ENCODE measurements at places on chromosomes 5 and 9.

- H3K4me3 ChIP-seq: no peak overlapping the region
- no peak for DNase-seq
- no peak overlapping the region for H3K27ac ChIP-seq
- no peaks in the 10 kb centered on the region for H3K27me3 ChIP-seq
- H3K36me3 ChIP-seq: no peaks in the 10 kb centered on the region
These were observed 142.7 kb downstream of the PAX5 start for GRCh38 chr9:36891341-36891811.

DNA sequence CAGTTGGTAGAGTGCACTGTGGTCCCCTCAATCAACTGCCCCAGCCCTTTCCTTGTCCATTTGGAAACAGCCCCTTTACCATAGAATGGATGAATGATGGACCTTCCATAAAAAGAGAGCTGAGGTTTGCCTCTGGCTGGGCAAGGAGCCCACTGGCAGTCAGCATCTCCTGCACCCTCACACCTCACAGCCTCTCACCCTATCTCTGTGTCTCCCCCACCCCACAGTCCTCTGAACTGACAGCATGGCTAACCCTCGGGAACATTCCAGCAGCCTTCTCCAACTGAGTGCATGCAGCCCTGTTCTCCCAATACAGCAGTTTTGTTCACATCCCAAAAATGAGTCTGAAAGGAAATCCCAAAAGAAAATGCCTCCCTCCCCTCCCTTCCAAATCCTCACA lies 51.7 kb downstream of the RETREG1 start:
- no peak overlapping the region for H3K27ac ChIP-seq
- H3K27me3 ChIP-seq: no peaks in the 10 kb centered on the region
- no peaks in the 10 kb centered on the region for H3K4me1 ChIP-seq
- no peak overlapping the region for H3K4me3 ChIP-seq

DNA sequence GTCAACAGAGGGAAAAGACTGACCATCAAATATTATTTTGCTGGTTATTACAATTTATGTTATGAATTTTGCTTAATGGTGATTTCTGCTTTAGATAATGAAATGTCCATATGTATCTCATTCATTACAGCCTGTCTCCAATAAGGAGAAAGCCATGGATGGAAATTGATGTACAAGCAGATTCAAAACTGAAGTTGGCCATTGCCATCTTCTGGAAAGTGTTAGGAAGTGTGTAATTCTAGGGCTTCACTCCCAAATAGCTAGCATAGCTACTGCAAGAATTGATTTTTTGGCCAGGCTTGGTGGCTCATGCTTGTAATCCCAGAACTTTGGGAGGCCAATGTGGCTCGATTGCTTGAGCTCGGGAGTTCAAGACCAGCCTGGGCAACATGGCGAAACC lies 45.8 kb downstream of the DYNC2I2 start:
- H3K36me3 ChIP-seq: peaks cover 77% of the 10 kb centered on the region
- H3K4me1 ChIP-seq: no peaks in the 10 kb centered on the region
- no peak overlapping the region for H3K4me3 ChIP-seq
- no peak overlapping the region for H3K27ac ChIP-seq
- DNase-seq: no peak

GRCh38 chr9:26375448-26375847 lies 517.2 kb downstream of the CAAP1 start:
- no peaks in the 10 kb centered on the region for H3K27me3 ChIP-seq
- H3K4me1 ChIP-seq: no peaks in the 10 kb centered on the region
- H3K36me3 ChIP-seq: no peaks in the 10 kb centered on the region
- no peak for DNase-seq
- no peak overlapping the region for H3K4me3 ChIP-seq
- H3K27ac ChIP-seq: no peak overlapping the region

- peaks cover 3% of the 10 kb centered on the region for H3K4me1 ChIP-seq
- H3K27me3 ChIP-seq: no peaks in the 10 kb centered on the region
- DNase-seq: no peak
- H3K27ac ChIP-seq: no peak overlapping the region
- H3K36me3 ChIP-seq: no peaks in the 10 kb centered on the region
- H3K4me3 ChIP-seq: no peak overlapping the region
These were observed 349.1 kb downstream of the ZNF608 start for GRCh38 chr5:124397317-124397716.

DNA sequence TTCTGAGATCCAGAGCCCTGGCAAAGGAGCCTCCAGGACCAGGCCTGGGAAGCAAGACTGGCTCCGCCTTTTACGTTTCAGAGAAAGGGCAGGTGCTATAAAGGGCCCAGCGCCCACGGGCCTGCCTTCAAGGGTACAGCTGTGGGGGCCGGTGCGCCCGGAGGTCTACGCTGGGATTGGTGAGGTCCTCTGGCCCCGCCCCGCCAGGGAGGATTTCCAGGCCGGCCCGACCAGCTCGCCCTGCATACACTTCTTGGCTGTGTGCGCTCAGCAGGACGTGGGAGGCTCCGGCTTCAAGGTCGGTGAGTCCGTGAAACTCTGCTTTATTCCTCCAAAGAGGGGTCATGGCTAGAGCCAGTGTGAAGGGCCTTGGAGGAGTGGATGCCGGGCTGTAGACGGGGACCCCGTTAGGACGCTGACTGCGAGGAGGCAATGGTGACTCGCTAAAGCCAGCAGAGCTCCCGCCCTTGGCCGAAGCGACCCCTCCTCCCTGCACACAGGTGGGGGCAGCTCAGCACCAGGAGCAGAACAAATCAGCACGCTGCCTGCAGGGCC lies at the start of gene CKMT2:
CKMT2 (plus strand) TSS at position 243 of the 555 bp plus-strand sequence. CDS start 17,811 bp downstream, outside the sequence.
- no peaks in the 10 kb centered on the region for H3K36me3 ChIP-seq
- peak; percentile 93 for DNase-seq
- H3K4me1 ChIP-seq: peaks cover 6% of the 10 kb centered on the region
- H3K27me3 ChIP-seq: no peaks in the 10 kb centered on the region

DNA sequence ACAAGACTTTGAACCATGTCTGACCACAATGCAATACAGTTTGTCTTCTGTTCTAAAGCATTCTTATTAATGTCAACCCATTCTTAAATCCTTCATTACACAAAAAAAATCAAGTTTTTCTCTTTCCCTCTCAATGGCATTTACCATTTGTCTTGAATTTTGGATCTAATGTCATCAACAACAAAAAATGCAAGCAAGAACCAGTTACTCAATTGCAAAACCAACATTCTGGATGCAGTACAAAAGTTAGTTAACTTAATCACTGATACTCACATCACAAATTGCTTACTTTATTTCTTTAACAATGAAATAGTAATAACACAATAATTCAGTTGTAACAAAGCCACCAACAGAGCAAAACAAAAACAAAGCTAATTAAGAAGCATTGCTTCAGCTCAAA lies 6.0 kb downstream of the C9orf40 start:
- no peak for DNase-seq
- H3K4me3 ChIP-seq: no peak overlapping the region
- H3K27me3 ChIP-seq: no peaks in the 10 kb centered on the region
- no peak overlapping the region for H3K27ac ChIP-seq

- peak; percentile 65 for DNase-seq
- no peaks in the 10 kb centered on the region for H3K36me3 ChIP-seq
- H3K27me3 ChIP-seq: peaks cover 19% of the 10 kb centered on the region
- H3K4me1 ChIP-seq: peaks cover 16% of the 10 kb centered on the region
These were observed 754 bp downstream of the GFPT2 start for GRCh38 chr5:180352116-180353047.

- H3K36me3 ChIP-seq: no peaks in the 10 kb centered on the region
- H3K27ac ChIP-seq: no peak overlapping the region
- H3K4me3 ChIP-seq: no peak overlapping the region
- H3K4me1 ChIP-seq: no peaks in the 10 kb centered on the region
These were observed 6.7 kb downstream of the INIP start for GRCh38 chr9:112711050-112711689.

DNA sequence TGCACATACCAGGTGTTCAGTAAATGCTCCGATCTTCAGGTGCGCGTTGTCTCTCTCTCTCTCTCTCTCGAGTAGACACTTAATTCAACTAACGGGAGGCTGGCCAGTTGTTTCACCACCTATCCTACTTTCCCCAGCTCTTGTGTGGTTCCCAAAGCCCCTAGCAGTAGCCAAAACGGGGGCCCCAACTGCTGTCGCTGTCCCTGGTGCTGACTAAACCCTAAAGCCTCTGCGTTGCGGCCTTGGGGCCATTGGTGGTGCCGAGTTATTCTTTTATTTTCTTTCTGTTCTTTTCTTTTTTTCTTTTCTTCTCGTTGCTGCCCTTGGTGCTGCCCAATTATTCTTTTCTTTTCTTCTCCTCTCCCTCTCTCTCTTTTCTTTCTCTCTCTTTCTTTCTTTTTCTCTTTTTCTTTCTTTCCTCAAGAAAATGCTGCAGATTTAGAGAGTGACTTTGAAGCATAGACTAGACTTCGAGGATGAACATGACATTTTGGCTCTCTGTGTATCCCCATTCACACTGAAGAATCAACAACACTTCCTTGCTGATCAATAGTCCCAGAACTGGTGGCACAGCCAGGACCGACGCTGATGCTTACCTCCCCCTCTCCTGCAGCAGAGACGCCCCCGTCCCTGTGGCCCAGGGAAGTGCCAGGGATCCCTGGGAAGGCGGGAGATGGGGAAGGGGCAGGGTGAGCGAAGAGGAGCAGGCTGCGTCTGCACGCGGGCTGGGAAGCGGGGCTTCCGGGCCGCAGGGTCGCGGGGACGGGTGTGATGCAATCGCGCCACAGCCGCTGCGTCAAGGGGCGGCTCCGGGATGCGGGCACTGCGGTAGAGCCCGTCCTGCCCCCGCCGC lies at the start of gene FBLL1:
FBLL1 (plus strand) TSS at position 785 of the 853 bp plus-strand sequence. CDS start 200 bp downstream, outside the sequence.
- peaks cover 10% of the 10 kb centered on the region for H3K4me1 ChIP-seq
- peaks cover 9% of the 10 kb centered on the region for H3K27me3 ChIP-seq
- H3K27ac ChIP-seq: no peak within 1 kb of the TSS
- DNase-seq: peak; percentile 89
- H3K36me3 ChIP-seq: no peaks in the 10 kb centered on the region

DNA sequence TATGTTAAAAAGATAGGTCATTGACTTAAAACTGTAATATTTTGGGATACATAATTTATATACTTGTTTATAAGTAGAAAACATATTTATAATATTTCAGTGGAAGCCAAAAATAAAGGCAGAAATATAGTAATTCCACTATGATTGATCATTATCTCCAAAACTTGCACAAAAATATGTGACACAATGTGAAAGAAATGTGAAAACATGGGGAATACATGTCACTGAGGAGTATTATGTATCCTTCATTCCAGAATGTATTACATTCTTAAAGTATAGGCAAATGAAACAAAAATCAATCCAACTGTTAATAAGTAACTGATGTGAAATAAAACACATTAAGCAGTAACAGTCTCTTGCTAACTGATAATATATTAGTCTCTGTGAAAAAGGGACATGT lies 236.7 kb downstream of the CDH18 start:
- H3K36me3 ChIP-seq: no peaks in the 10 kb centered on the region
- H3K27me3 ChIP-seq: no peaks in the 10 kb centered on the region
- H3K27ac ChIP-seq: no peak overlapping the region

DNA sequence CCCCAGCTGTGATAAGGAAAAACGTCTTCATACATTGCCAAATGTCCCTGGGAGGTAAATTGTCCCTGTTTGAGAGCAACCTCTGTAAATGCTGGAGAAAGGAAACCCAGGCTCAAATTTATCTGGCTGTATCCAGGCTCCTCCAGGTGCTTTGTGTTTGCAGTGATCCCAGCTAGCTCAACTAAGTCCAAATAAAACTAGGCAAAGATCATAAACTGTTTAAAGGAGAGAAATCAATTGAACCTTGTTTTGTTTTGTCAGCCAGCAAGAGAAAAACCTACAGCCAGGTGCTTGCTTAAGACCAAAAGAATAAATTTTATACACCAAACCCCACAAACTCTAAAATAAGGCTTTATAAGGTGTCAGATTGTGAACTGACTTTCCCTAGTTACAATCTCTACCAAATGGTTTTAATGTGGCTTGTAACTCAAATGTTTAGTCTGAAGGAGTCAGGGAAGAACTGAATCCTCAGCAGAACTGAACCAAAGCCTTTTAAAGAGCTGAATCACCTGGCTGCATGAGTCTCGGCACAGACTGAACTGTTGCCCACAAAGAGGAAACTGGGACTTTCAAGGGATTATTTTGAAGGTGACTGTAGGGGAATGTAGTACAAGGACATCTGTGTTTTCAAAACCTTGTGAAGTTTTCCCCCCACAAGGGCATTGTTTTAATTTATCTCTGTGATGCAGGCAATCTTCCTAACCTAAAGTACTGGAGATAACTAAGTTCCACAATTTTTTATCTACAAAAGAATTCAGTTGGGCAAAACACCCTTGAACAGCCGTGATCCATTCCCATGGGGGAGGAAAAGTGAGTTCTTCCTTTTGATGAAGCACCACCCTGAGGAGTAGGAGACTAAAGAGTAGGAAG lies 201.7 kb upstream of the TARS1 start:
- no peaks in the 10 kb centered on the region for H3K36me3 ChIP-seq
- H3K27ac ChIP-seq: no peak overlapping the region
- no peaks in the 10 kb centered on the region for H3K27me3 ChIP-seq
- H3K4me3 ChIP-seq: no peak overlapping the region
- no peaks in the 10 kb centered on the region for H3K4me1 ChIP-seq

GRCh38 chr5:121031491-121031890 lies 567.4 kb downstream of the PRR16 start:
- H3K4me1 ChIP-seq: no peaks in the 10 kb centered on the region
- no peak for DNase-seq
- H3K36me3 ChIP-seq: no peaks in the 10 kb centered on the region
- H3K27me3 ChIP-seq: no peaks in the 10 kb centered on the region
- H3K27ac ChIP-seq: no peak overlapping the region
- no peak overlapping the region for H3K4me3 ChIP-seq

- DNase-seq: peak; percentile 88
- peaks cover 10% of the 10 kb centered on the region for H3K4me1 ChIP-seq
- H3K36me3 ChIP-seq: no peaks in the 10 kb centered on the region
- peak within 1 kb of the TSS; percentile 76 for H3K4me3 ChIP-seq
- no peaks in the 10 kb centered on the region for H3K27me3 ChIP-seq
These were observed at the start of gene CORO2A for GRCh38 chr9:98192503-98193335. CORO2A (minus strand) TSS chr9:98192637; CDS start chr9:98157660, 34,977 bp downstream.

GRCh38 chr5:64514612-64515011 lies 8.8 kb downstream of the RGS7BP start:
- DNase-seq: no peak
- H3K27me3 ChIP-seq: no peaks in the 10 kb centered on the region
- H3K4me3 ChIP-seq: no peak overlapping the region
- no peaks in the 10 kb centered on the region for H3K36me3 ChIP-seq

DNA sequence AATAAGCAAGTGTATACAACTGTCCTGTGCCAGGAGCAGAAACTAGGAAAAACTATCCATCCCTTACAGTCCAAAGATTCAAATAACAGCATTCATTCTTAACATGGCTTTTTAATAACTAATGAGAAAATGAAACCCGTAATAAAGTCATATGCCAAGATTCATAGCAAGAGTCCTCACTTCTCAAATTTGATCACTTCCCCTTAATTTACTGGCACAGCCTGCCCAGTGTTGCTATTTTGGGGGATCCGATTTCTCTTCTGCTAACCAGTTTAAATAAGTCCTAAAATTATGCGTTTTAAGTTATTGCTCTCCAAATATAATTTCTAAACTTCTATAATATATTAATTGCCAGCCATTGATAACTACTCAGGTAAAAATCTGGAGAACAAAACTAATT lies 177.0 kb upstream of the PTGER4 start:
- no peaks in the 10 kb centered on the region for H3K27me3 ChIP-seq
- no peaks in the 10 kb centered on the region for H3K4me1 ChIP-seq
- H3K36me3 ChIP-seq: no peaks in the 10 kb centered on the region
- DNase-seq: no peak
- no peak overlapping the region for H3K4me3 ChIP-seq

- H3K4me1 ChIP-seq: no peaks in the 10 kb centered on the region
- no peaks in the 10 kb centered on the region for H3K36me3 ChIP-seq
- DNase-seq: no peak
- H3K4me3 ChIP-seq: no peak overlapping the region
- H3K27ac ChIP-seq: no peak overlapping the region
- H3K27me3 ChIP-seq: no peaks in the 10 kb centered on the region
These were observed 114.8 kb upstream of the DAPK1 start for GRCh38 chr9:87382900-87383299.

All from H1 (cell line).